ENCODE measurements at places on chromosomes 11 and 22.

DNA sequence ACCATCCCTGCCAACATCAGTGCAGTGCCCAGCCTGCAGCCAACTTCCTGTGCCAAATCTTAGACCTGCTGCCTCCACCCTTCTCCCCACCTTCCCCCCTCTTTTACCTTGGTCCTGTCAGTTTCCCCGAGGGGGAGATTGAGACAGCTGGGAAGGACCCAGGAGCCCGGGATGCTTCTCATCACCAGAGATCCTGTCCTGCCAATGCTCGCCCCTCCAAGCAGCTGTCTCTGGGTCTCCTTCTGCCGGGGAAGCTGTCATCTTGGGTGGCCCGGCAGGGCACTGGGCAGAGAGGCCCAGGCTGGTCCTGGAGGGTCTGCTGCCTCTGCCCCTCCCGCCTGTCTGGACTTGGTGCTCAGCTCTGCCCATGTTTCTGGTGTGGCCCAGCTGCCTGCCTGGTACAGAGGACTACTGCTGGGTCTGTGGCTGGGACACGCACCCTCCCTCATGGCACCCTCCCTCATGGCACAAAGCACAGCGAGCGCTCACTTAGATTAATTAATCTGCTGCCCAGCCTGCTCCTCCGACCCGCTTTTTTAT lies 60.4 kb upstream of the THY1 start:
- no peak for DNase-seq

GRCh38 chr11:102497061-102497460 lies 33.5 kb downstream of the MMP7 start:
- DNase-seq: no peak

DNA sequence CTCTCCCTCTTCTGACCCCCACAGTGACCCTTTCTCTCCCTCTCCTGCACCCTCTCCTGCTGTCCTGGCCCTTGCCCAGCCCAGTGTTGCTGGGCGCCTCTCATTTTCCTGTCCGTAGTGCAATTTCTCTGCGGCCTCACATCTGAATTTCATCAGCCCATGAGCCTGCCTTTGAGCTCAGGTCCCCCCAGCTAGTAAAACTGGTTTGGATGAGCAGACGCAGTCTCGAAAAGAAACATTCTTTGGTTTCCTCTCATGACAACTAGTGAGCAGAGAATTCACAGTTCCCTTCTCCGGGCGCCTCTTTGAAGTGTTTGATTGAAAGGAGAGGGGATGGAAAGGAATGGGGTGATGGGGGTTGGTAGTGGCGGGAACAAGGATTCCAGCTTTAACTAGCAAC lies 126.0 kb upstream of the CADM1 start:
- DNase-seq: no peak

GRCh38 chr11:128678024-128678423 lies 15.8 kb upstream of the FLI1 start:
- no peak for DNase-seq

DNA sequence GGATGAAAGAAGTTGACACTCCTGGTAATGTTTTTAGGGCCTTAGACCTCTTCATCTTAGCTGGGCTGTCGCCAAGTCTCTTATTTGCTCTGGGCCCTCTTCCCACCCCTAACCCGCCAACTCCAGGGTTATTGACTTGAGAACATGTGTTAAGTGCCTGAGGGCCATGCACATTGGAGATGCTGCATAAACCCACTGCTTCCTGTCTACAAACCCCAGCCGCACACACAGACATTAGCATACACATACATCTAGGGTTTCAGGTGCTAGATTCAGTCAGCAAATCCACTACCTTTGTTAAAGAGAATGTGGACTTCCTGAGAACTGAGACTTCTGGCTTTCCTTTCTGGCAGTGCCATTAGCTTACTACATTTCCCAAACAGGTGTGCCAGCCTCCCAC lies 817 bp downstream of the PANX3 start:
- DNase-seq: no peak

DNA sequence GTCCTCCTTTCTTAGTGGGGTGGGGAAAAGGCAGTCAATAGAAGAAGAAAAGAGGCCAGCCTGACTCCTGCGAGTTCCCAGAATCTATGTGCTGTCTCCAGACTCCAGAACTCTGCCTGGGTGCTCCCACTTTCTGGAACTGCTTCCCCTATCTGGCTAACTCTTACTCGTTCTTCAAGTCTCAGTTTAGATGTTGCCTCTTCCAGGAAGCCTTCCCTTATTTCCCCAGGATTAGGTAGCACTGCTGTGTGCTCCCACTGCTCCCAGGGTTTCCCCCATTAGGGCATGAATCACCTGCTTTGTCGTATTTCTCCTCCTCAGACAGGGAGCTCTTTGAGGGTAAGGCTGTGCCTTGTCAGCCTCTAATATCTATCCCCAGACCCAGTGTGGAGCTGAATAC lies 17.5 kb upstream of the SYT7 start:
- DNase-seq: no peak

GRCh38 chr11:30395751-30396150 lies 72.8 kb downstream of the ARL14EP start:
- no peak for DNase-seq

DNA sequence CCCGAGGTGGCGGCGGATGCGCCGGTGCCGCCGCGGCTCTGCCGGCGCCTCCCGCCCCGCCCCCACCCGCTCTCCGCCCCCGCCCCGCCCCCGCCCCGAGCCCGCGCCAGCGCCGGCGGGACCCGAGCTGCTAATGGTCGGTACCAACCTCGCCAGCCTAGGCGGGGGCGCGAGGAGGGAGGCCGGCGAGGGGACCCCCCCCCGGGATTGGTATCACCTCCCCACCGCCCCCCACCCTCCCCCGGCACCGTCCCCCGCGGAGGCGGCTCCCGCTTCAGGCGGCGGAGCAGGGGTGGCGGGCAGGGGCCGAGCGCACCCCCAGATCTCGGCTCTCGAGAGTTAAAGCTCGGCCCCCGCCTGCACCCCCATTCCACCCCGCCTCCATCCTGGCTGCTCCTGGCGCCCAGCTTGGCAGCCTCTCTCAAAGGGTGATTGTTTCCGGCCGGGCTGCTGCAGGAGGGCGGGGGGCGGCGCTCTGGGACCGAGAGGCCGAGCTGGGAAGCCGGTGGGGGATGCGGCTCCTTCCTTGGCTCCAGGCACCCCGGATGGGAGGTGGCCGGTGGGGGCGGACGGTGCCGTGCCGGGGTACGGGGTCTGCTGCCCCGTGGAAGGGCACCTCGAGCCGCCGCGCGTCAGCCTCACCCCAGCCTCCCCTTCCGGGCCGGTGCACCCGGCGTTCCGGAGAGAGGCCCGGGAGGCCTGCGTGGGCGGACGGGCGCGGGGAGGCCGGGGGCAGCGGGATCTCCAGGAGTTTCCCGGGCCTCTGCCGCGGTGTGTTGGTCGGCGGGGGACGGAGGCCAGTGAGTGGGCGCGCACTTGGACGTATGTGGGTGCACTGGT lies at the start of gene B3GAT1:
Gene B3GAT1 (minus strand): TSS at position 40 of the 840 bp plus-strand sequence. CDS start 24,583 bp downstream, outside the sequence.
- DNase-seq: no peak

All from stimulated activated CD4-positive, alpha-beta T cell treated with anti-CD3 and anti-CD28 coated beads, Interleukin-1b, Interleukin-23, amount 100 ng/mL, for 4 hours (primary cell).